ENCODE measurements at places on chromosomes 1 and 21.
A peak's percentile ranks its signal among the peaks of the same experiment; 100 is the strongest.

- no peak for DNase-seq
Measured at GRCh38 chr21:22343721-22344120, 1345.5 kb downstream of the NCAM2 start.

DNA sequence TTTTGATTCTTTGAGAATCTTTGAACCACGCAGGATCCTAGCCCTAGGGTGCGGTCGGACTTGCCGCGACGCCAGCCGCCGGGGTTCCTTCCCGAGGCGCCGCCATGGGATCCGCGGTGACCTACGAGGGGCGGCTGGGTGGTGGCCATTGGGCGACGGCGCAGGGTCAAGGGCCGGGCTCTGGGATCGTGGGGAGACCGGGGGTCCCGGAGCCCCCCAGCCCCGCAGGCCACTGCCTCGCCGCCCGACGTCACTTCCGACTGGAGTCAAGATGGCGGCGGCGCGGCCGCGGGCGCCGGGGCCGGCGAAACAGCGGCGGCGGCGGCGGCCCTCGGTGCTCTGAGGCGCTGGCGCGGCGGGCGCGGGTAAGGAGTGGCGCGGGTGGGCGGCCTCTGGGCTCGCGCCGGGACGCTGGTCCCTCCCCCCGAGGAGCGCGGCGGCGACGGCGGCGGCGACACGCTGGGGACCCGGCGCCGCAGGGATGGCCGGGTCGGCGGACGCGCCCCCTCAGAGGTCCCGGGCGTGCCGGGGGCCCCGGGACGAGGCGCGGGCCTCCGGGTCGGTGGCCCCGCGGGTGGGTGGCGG lies at the start of gene PRDM2:
Gene PRDM2, plus strand, starts transcription at position 253 of the 585 bp plus-strand sequence. CDS start 15,418 bp downstream, outside the sequence.
- DNase-seq: peak; percentile 48

- DNase-seq: no peak
Measured at GRCh38 chr1:117976381-117976780, 46.8 kb downstream of the WDR3 start.

GRCh38 chr1:173414136-173414535 lies 63.0 kb upstream of the PRDX6 start:
- DNase-seq: no peak

GRCh38 chr1:96843196-96843595 lies 121.6 kb downstream of the PTBP2 start:
- no peak for DNase-seq

DNA sequence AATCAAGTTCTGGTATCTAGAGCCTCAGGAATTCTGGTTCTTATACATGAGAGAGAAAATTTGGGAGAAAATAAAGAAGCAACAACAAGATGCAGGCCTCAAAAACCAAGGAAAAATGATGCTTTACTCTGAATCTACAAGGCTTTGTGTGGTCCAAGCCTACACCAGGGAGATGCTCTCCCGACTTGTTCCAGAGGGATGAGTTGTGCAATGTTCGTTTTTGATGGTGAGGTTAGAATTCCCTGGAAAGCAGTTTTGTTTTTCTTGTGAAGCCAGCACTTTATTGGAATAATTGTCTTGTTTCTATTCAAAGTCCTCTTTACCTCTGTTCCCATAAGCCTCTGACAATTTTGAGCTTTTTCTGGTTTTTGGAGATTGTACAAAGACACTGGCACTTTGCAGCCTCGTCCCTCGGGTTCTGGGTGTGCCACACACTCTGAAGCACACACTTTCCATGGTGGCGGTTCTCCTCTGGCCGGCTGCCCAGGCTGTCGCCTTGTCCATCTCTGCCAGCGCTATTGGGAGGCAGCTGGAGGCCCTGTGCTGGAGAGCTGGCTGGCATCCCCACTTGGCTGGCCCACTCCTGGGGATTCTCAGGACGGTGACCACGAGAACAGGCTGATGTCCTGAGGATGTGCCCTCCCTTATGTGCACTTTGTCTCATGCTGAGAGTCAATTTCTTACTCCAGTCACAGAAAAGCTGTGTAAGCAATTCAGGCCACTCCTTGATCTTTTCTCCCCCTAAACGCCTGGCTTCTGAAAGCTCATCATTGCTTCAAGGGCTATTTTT lies 70.2 kb downstream of the EDEM3 start:
- DNase-seq: no peak

DNA sequence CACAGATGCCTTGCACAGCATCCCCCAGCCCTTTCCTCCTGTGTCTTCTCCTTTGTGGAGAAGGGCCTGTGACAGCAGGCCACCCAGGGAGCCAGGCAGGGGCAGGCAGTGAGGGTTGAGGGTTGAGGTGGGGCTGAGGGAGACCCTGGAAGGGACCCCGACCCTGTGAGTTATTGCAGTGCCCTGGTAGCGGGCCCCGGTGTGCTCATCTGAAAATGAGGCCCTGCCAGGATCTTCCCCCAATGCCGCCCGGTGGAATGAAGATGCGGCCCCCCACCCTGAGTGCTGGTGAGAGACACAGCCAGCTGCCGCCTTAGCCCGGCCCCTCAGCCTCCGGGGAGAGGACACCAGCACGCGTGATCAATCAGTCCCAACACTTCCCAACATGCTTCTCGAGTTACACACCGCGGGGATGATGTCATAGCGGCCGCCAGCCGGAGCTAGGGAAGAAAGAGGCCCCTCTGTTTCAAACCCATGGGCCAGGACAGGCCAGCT lies 36.2 kb upstream of the ACTRT2 start:
- no peak for DNase-seq

DNA sequence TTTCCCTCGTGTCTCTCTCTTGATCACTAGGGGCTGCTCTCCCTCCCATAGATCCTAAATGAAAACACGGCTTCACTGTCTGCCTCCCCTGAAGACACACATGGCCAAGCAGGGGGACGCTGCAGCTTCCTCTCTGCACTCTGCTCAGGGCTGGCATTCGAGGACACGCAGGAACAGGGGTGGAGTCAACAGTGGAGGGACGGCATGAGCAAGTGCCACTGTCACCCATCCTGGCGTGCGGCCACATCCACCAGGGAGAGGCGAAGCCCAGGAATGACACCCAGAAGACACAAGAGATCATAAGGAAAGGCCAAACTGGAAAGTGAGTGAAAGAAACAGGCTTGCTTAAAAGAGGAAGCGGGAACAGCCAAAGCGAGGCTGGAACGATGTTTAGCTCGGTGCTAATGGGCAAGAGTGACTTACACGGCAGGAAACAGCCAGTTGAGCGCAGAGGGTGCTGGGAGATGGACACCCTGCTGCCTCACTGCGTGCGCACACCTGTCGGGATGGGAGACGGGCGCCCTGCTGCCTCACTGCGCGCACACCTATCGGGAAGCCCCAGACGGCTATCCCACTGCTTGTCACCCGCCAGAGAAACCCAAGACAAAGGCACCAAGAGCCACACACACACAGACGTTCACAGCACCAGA lies 13.6 kb upstream of the C1QTNF12 start:
- DNase-seq: no peak
